Cerebellar nuclear complex (tissue), 1 donor: ENCODE measurements at places on chromosomes 3 and 15.

DNA sequence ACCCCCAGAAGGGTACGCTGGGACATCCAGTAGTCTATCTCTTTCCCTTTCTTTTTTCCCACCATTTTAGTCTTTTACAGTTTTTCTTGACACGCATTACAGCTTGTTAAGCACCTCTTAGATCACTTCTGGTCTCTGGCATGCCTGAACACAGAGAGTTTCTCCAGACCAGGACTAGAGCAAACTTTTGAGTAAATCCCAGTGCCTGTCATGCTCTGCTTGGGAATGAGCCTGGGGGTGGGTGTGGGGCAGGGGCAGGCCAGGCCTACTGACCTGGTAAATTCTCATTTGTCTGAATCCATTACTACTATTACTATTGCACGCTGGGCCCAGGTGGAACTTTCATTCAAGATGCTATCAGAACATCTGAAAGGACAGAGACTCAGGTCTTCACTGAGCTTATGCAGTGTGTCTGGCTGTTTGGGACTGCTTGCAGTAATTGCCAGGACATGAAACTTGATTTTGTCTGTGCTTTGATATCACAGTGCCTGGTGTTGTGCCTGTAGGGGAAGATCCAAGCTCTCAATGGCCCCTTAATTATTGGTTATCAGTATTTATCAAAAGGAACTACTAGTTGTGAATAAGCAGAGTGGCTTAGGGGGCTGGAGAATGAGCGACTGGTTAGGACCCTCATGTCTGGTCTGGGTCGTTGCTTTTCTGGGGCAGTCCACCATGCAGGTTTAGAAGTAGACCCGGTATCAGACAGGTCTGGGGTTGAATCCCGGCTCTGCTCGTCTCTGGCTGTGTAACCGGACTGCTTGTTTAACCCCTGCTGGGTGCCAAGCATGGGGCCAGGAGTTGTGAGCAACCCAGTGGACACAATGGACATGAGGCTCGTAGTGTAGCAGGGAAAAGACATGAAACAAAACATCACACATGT lies 196.1 kb upstream of the TLE3 start:
- no peak for DNase-seq

GRCh38 chr3:114551770-114552526 lies 258.1 kb downstream of the TIGIT start:
- no peak for DNase-seq

- no peak for DNase-seq
These were observed 8.1 kb upstream of the MAP6D1 start for GRCh38 chr3:183833516-183833915.

- DNase-seq, result no peak
These were observed 191.9 kb upstream of the POU1F1 start for GRCh38 chr3:87468235-87468634.

GRCh38 chr3:12817343-12817710 lies 20.8 kb downstream of the CAND2 start:
- DNase-seq, result no peak

GRCh38 chr3:132723024-132723950 lies 1.1 kb upstream of the NPHP3 start:
- no peak for DNase-seq

- no peak for DNase-seq
These were observed 326.7 kb upstream of the TBL1XR1 start for GRCh38 chr3:177523872-177524438.

DNA sequence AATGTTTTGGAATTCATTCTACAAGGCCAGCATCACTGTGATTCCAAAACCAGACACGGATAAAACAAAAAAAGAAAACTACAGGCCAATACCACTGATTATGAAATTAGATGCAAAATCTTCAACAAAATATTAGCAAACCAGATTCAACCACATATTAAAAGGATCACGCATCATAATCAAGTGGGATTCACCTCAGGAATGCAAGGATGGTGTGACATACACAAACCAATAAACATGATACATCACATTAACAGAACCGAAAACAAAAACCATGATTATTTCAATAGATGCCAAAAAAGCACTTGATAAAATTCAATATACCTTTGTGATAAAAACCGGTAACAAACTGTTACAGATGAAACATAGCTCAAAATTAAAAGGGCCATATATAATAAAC lies 48.9 kb downstream of the DLG1 start:
- no peak for DNase-seq

GRCh38 chr3:12098400-12098799 lies 60.3 kb downstream of the TIMP4 start:
- no peak for DNase-seq

- DNase-seq, result no peak
These were observed 230.8 kb downstream of the CGGBP1 start for GRCh38 chr3:87828046-87828445.

GRCh38 chr15:83312071-83312470 lies 27.6 kb upstream of the BNC1 start:
- no peak for DNase-seq

DNA sequence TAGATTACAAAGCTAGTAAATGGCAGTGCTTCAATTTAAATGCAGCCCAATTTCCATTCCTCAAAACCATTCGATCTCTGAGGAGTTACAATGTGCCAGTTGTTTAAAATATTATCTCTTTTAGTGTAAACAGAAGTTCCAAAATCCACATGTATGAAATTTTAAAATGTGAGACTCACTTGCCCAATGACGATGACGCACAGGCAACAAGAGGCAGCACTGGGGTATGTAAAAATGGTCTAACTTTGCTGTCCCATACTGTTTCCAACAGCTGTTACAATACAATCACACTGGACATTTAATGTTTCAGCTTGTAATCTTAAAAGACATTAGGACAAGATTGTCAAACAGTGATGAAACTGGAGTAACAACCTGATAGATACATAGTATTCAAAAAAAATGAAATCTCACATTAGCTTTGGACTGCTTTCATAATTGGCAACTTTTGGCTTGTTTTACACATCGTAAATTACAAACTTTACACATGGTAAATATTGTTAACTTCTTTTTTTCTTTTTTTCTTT lies 12.2 kb downstream of the SLTM start:
- DNase-seq, result no peak

DNA sequence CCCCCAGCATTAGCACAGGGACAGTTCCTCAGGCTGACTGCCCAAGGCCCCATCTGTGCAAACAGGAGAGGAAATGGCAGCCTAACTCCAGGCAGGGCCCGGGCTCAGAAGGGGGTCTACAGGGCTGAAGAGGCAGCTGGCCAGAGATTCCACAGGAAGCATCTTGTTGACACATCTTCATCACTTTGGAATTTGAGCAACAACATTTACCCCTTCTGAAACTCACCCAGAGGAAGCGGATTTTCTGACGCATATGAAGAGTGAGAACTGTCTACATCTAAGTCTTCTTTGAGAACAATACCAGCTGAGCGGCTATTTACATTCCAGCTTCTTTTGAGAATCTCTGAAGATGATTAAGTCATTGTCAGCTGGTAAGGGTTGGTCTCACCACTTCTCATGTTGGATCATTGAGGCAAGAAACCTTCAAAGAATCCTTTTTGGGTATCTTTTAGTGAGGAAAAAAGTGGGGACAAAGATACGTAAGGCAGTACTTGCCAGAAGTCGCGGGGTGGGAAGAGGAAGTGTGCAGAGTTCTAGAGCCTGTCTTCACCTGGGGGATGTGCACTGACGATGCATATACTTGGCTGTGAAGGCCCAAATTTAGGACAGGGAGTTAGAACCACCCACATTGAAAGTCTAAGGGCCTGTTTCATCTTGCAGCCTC lies 25.4 kb upstream of the SRP14 start:
- DNase-seq, result no peak

- DNase-seq, result no peak
These were observed 8.5 kb upstream of the ILDR1 start for GRCh38 chr3:122030381-122031122.

- no peak for DNase-seq
These were observed 211.9 kb downstream of the CADM2 start for GRCh38 chr3:85170646-85171045.
